Activated CD8-positive, alpha-beta memory T cell treated with anti-CD3 and anti-CD28 coated beads for 4 hours (primary cell): ENCODE measurements at places on chromosomes 16 and 17.

GRCh38 chr16:69709456-69710084 lies 16.8 kb downstream of the NQO1 start:
- no peak for DNase-seq

DNA sequence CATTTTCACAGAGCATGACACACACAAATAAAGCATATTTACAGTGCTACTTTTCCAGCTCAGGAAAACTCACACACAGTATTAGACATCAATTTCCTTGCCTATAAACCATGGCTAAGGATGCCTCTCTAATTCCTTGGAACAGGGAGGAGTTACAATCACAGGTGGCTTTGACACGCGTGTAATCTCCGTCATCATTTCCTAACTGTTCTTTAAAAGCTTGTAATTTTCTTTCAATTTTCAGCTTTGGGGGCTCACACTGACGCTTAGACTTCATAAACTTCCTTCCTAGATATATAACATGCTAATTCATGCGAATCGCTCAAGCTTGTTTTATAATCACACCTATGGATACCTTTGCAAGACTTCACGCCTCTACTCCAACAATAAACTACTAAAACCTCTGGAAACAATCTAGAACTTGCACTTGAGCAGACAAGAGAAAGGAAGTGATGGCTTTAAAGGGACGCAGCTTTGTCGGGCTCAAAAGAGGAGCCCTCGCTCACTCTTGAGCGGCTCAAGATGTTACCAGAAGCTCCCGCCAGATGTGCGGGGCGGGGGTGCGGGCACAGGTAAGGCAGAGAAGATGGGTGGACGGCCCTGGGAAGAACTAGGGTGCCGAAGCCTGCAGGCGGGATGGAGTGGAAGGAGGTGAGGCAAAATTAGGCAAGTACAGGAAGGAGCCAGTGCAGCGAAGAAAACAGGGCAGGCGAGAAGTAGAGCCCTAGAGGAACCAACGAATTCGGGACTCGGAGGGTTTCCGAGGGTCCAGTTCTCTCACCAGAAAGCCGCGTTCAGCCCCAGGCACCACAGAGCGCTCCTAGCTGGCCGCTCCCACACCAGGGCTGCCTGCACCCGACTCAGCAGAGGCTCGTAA lies 631 bp downstream of the RETREG3 start:
- DNase-seq: peak; percentile 6

GRCh38 chr17:66430846-66431795 lies 128.7 kb downstream of the PRKCA start:
- no peak for DNase-seq

DNA sequence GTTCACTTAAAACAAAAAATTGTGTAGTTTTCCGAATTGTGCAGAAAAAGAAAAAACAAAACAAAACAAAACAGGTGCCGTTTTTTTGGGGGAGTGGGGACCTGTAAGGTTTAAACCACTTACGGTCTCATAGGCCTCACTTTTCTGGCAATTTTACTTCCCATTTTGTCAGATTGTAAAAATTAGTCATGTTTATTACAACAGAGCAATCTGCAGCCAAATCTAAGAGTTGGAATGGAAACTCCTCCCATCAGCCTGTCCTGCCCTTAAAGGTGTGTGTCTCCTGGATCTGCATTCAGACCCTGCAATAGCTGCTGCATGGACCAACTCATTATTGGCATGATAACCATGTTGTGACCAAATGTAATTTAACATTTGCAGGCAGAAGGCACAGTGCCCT lies 8.2 kb upstream of the SALL1 start:
- DNase-seq: no peak

- no peak for DNase-seq
Measured at GRCh38 chr17:4665027-4665426, 23.5 kb upstream of the ALOX15 start.

- peak; percentile 18 for DNase-seq
Measured at GRCh38 chr17:41811549-41812380, at the start of gene P3H4. P3H4 (minus strand) TSS chr17:41811949; CDS start chr17:41811915, 34 bp downstream.

- peak; percentile 13 for DNase-seq
Measured at GRCh38 chr16:69566240-69566980, 644 bp downstream of the NFAT5 start.

DNA sequence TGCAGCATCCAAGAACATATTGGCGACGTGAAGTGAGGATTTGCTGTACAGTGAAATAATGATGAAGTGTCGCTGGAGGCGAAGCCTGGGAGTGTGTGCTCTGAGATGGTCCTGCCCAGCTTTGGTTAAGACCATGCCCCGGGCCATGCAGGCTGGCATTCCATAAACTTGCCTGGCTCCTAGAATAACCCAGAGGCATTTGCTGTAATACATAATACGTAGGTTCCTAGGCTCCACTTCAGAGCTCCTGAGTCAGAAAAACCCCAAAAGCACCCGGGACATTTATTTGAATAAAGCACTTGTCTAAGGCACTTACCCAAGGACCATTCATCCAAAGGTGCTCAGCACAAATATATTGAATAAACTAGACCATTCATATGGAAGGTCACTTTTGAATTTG lies 279.3 kb downstream of the ABCC12 start:
- no peak for DNase-seq

DNA sequence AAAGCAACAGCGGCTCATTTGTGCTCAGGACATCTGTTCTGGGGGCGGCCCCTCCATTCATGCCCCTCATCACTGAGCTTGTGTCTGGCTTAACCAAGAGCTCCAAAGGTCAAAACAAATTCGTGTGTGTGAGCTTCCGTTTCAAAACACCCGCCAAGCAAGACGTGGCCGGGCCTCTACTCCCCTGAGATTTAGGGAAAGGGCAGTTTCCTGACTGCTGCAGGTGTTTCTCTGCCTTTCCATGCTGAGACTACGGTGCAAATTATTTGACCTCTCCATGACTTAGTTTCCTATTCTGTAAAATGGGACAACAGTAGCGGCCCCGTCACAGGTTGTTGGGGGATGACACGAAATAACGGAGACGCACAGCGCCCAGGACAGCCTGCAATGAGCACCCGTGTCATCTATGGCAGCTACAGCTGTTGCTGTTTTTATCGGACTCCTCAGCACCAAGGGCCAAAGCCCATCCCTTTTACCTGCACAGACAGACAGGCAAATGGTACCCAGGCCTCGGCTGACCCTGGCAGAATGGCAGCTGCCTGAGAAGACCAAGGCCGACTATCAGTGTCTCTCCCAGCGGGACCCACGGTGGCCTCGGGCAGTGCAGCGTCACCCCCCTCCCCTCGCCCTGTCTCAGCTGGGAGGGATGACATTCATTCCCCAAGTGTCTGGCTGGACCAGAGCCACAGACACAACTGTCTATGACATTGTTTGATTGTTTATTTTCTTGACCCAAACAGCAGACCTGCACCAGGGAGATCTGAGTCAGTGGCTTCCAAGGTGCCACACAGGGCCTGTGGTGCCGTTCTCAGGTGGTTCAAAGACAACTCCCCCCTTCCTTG lies 50.7 kb upstream of the DOC2B start:
- DNase-seq: no peak

GRCh38 chr17:68512960-68513474 lies 787 bp downstream of the PRKAR1A start:
- DNase-seq: no peak

DNA sequence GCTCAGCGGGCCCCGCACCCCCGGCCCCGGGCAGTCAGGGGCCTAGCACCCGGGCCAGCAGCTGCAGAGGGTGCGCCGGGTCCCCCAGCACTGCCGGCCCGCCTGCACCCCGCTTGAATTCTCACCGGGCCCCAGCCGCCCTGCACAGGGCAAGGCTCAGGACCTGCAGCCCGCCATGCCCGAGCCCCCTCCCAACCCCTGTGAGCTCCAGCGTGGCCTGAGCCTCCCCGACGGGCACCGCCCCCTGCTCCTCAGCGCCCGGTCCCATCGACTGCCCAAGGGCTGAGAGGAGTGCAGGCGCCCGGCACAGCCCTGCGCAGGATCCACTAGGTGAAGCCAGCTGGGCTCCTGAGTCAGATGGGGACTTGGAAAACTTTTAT lies 1.7 kb upstream of the BRCA1 start:
- no peak for DNase-seq

DNA sequence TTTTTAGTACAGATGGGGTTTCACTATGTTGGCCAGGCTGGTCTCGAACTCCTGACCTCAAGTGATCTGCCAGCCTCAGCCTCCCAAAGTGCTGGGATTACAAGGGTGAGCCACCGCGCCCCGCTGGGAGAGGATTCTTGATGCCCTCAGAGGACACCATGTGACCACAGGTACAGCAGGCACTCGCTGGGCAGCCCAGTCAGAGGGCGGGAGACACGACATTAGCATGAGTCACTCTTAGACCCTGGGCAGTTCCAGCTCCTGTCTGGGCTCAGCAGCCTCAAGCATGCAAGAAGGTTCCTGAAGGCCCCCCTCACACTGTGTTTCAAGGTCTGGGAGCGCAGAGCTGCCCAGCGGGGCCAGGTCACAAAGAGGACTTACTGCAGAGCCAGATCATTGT lies 11.9 kb downstream of the STAC2 start:
- no peak for DNase-seq

GRCh38 chr16:12258861-12259645 lies 282.5 kb downstream of the SNX29 start:
- no peak for DNase-seq

- DNase-seq: no peak
Measured at GRCh38 chr16:22186517-22186916, 19.6 kb upstream of the EEF2K start.

- no peak for DNase-seq
Measured at GRCh38 chr16:52095471-52095870, 451.5 kb downstream of the TOX3 start.

DNA sequence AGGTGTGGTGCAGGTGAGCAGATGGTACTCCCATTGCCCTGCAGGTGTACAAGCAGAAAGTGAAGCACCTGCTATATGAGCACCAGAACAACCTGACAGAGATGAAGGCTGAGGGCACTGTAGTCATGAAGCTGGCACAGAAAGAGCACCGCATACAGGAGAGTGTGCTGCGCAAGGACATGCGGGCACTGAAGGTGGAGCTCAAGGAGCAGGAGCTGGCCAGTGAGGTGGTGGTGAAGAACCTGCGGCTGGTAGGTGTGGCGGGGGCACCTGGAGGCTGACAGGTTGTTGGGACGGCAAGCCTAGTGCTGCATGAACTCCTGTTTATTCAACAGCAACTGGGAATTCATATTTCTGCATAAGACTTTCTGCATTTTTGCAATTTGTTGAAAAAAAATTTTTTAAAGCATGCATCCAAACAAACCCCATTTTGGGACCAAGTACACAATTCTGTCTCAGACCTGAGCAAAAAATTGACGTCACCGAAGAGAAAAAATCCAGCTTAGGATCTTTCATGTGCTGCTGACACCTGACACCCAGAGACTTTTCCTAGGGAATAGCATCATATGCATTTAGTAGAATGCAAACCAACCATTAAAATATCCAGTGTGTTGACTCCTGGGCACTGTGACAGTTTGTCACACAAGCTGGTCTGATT lies 13.5 kb upstream of the DBNDD1 start:
- DNase-seq: no peak

DNA sequence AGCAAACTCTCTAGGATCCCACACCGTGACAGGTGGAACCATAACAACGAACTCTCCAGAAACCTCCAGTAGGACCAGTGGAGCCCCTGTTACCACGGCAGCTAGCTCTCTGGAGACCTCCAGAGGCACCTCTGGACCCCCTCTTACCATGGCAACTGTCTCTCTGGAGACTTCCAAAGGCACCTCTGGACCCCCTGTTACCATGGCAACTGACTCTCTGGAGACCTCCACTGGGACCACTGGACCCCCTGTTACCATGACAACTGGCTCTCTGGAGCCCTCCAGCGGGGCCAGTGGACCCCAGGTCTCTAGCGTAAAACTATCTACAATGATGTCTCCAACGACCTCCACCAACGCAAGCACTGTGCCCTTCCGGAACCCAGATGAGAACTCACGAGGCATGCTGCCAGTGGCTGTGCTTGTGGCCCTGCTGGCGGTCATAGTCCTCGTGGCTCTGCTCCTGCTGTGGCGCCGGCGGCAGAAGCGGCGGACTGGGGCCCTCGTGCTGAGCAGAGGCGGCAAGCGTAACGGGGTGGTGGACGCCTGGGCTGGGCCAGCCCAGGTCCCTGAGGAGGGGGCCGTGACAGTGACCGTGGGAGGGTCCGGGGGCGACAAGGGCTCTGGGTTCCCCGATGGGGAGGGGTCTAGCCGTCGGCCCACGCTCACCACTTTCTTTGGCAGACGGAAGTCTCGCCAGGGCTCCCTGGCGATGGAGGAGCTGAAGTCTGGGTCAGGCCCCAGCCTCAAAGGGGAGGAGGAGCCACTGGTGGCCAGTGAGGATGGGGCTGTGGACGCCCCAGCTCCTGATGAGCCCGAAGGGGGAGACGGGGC lies 1.3 kb downstream of the SPN start:
- no peak for DNase-seq

DNA sequence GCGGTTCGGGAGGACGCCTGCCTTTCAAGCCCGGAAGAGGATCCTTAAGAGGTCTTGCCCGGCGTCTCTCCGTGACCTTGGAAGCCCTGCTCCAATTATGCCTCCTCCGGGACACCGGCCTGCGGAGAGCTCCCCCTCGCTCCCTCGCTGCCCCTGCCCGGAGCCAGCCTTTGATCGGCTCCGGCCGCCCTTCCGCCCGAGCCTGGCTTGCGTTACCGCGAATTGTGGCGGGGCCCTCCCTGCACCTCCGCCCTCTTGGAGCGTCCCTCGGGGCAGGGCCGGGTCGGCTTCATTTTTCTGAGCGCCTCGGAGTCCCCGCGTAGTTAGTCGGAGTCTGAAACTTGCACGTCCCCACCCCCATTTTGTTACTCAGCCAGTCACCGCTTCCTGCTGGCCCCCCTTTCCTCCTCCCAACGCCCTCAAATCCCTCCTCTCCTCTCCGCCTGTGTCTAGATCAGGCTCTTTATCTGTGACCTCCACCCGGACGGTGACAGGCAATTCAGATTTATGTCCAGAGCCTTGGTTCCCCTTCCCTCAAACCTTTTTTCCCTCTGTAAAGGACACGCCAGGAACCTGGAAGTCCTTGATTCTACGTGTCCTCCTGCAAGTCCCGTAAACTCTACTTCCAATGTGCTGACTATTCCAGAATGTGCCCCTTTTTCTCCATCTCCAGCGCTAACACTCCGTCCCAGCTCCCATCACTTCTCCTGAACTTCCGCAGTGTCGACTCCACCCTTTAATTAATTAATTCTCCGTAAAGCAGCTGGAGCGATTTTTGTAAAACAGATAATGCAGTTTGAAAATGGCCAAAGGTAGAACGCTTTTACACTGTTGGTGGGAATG lies 569 bp upstream of the RABEP2 start:
- peak; percentile 63 for DNase-seq

GRCh38 chr16:19822533-19822932 lies 62.1 kb downstream of the GPRC5B start:
- DNase-seq: no peak

- DNase-seq: no peak
Measured at GRCh38 chr16:46737621-46738214, 10.4 kb downstream of the MYLK3 start.

DNA sequence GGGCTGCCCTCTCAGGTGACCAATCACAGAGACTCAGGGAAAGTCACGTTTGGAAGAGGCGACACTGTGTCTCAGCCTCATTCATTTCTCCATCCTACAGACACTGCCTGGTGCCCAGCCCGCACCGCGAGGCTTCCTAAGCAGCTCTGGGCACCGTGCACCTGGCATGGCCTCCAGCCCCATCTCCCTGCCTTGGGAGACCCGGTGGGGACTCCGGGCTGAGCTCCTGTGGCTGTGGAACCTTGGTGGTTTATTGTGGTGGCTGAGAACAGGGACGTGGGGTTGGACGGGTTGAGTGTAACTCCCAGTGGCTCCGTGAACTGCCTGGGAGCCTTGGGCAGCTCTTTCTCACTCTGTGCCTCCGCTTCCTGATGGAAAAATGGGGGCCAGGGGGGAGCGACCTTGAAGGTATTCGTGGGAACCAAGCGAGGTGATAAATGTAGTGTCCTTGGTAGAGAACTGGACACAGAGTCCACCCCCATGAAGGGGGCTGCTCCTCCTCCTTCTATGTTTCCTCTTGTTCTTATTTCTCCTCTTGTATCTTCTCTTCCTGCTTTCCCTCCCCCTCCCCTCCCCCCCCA lies 215.4 kb downstream of the SEC14L1 start:
- DNase-seq: no peak
